ENCODE measurements at places on chromosomes 16 and 17.

DNA sequence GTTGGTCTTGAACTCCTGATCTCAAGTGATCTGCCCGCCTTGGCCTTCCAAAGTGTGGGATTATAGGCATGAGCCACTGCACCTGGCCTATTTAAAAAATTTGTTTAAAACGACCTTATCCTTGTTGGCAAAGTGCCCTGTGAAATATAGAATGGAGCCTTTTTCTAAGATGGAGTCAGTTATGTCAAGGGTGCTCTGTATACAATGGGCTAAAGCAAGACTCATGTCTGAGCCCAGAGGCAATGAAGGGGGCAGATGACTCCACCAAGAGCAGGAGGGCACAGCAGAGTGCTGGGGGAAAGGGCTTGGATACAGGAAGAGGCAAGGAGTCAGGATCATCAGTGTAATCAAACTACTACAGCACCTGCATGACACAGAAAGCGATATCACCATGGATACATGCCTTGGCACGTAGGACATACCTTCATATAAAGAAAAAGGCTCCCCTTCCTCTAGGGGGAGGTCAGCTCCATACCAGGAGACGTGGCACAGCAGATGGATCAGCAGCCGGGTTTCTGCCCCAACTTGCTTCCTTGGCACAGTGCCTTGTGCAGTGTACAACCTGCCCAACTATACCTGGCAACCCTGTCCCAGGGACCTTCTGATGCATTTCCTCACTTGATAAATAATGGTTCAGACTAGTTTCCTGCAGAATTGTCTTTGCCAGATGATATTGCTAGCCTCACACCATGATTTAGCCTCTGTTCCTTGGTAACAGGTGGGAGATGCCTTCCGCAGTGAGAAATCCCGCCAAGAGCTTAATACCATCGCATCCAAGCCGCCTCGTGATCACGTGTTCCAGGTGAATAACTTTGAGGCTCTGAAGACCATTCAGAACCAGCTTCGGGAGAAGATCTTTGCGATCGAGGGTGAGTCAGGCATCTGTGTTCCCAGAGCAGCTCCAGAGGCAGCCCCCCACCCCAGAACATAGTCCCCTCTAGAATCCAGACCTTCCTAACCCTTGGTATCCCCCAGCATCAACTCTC lies 15.3 kb downstream of the ITGAM start:
- no peak for DNase-seq

DNA sequence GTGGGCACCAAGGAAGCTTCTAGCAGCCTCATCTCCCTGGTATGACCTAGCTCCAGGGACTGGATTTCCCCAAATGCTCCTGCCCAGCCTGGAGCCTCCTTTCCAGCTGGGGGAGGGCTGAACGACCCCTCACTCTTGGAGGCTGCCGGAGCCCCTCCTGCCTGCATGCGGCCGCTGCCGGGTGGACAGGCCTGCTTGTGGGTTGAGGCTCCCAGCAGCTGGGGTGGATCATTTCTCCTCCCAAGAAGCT lies 213.6 kb downstream of the SEC14L1 start:
- DNase-seq: no peak

DNA sequence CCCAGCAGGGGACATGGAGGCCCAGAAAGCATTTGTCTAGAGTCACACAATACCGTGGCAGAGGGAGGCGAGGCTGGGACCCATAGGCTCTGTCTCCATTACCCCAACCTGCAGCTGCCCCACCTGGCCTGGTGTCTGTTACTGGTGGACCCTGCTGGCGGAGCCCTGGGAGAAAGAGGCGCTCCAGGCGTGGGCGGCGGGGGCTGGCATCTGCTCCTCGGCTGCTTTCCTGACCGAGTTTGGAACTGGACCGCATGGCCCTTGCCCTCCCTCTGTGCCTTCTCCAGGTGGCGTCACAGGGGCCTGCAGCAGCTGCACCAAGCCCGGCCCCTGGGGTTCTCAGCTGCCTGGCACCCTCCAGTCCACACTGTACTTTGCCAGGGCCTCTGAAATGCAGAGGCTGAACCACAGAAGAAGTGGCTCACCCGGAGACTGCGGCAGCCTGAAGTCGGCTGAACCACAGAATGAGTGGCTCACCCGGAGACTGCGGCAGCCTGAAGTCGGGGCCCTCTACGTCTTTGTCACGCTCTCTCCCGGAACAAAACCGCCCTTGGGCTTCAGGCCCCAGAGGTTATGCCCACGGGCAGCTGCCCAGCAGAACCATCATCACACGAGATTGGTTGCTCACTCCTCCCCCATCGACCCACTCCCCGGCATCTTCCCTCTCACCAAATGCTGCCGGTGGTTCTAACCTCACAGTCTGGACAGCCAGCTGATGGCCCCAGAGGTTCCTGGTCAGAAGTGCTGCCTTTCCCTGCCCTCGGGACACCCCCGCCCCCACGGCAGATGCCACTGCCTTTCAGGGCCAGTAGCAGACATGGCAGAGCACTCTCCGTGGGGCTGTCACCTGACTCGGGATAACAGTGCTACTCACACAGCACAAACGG lies 20.2 kb downstream of the CBFA2T3 start:
- no peak for DNase-seq

- DNase-seq: peak; percentile 66
Measured at GRCh38 chr17:79970576-79971068, 65.0 kb downstream of the TBC1D16 start.

GRCh38 chr17:30426292-30426691 lies 47.6 kb downstream of the CPD start:
- DNase-seq: no peak
